ENCODE measurements at places on chromosomes 7 and 10. TPM values are rescaled to one million over a fixed set of nuclear protein-coding genes. Genes with fewer than 3 reads are reported as not detected.

CCL26 gene
- not detected for total RNA-seq

- DNase-seq: no peak
Measured at GRCh38 chr7:43698460-43699255, 30.7 kb downstream of the COA1 start.

- no peak for DNase-seq
Measured at GRCh38 chr7:36344622-36345021, 45.0 kb upstream of the ANLN start.

DNA sequence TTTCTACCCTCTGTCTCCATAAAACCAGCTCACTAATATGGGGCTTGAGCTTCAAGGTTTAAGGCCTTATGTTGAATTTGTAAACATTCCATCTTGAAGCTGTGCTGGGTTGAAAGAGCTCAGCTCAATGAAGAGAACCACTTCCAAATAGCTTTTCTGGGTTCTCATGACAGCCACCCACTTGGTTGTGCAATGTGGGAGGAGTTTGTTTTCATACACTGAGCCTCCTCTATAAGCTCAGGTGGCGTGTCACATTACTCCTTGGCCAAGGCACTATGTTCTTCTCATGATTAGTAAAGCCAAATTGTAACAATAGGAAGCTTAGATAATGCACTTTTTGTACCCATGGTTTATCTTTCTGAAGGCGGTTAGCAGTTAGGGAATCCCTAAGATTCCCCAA lies 265.6 kb downstream of the PTEN start:
- DNase-seq: no peak

Data from Caco-2 (cell line).